Prostate gland (tissue), 2 donors: ENCODE measurements at places on chromosomes 7 and 10. TPM values are rescaled to one million over a fixed set of nuclear protein-coding genes. Genes with fewer than 3 reads are reported as not detected.
A peak's percentile ranks its signal among the peaks of the same experiment; 100 is the strongest.

Gene FAM24B
- 5.7 TPM for total RNA-seq

Gene ITPRID1
- not detected for total RNA-seq

Gene CPXM2
- 27.4 TPM for total RNA-seq

Gene CPA1
- not detected for total RNA-seq

Gene LRRN3
- 41.5 TPM for total RNA-seq

Gene CH25H
- total RNA-seq = 1.6 TPM

Gene COL13A1
- total RNA-seq = 3.0 TPM

Gene TMEM213
- not detected for total RNA-seq

Gene CALCR
- not detected for total RNA-seq

Gene PTPN20
- total RNA-seq = 2.5 TPM

Gene COL28A1
- total RNA-seq = 6.2 TPM

Gene MARCHF5
- 20.8 TPM for total RNA-seq

Gene CPN1
- total RNA-seq = 0.85 TPM

Gene C10orf53
- total RNA-seq = not detected

- DNase-seq = peak; percentile 58
Observed at GRCh38 chr7:44587843-44588711, 6.0 kb upstream of the TMED4 start.

- no peak for DNase-seq
Observed at GRCh38 chr7:106681815-106682495, 21.0 kb upstream of the CCDC71L start.

DNA sequence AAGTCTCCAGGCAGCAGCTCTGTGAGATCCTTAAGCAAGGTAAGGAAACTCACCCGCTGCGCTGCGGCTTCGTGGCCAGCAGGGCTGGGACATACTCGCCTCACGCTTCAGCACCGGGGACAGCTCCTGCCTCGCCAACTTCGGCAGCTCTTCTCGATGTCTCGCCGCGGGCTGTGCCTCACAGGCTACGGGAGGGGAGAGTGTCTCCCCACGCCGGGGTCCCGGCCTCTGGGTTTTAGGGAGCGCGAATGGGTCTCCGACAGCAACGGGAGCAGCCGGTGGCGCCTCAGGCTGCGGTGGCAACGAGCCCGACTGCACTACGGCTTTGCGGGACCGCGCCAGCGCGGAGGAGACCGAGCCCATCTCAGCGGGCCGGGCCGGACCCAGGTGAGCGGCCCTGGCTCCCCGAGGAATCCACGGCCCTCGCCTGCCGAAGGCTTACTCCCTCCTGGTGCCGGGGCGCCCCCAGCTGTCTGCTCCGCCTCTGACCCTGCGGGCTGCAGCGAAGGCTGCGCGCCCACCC, 62.4 kb downstream of the LSM5 start:
- peak; percentile 22 for DNase-seq

DNA sequence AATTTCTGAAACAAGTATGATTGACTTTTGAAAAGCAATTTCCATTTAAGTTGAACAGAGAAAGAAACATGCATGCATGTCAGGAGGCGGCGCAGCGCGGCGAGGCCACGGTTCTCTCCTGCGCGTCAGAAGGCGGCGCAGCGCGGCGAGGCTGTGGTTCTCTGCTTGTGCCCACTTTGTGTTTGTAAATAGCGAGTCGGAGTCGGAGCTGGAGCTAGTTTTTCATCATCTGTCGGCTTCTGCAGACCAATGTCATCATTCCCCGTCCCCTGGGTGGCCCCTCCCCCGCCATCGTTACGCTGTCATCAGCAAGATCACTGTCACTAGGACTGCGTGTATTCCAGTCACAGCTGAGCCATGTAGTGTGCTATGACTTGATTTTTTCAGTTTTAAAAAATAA, 49.2 kb downstream of the INPP5A start:
- no peak for DNase-seq

GRCh38 chr10:84089162-84089561, 50.1 kb upstream of the GHITM start:
- no peak for DNase-seq

GRCh38 chr10:48309711-48310226, 3.3 kb downstream of the MAPK8 start:
- DNase-seq = no peak

GRCh38 chr7:117871778-117872538, 1.3 kb downstream of the CTTNBP2 start:
- DNase-seq = no peak

GRCh38 chr10:70359017-70359550, 23.3 kb downstream of the LRRC20 start:
- no peak for DNase-seq

DNA sequence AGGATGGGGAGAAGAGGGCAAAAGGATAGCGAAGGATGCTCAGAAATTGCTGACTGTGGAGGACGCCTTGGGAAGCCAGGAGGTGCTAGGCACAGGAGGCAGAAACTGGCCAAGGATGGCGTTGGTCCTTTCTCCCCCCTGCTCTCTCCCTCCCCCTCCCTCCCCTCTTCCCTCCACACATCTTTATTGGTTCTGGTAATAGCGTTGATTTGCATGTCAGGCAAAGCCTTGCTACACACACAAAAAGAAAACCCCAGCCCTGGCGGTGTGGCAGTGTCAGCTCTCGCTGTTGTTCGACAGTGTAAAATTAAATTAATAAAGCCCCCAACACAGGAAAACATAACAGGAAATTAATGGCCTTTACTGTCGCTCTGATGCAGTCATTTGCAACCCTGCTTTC, 47.2 kb downstream of the PAX2 start:
- DNase-seq = no peak

GRCh38 chr7:98617960-98618418, 904 bp downstream of the NPTX2 start:
- no peak for DNase-seq

DNA sequence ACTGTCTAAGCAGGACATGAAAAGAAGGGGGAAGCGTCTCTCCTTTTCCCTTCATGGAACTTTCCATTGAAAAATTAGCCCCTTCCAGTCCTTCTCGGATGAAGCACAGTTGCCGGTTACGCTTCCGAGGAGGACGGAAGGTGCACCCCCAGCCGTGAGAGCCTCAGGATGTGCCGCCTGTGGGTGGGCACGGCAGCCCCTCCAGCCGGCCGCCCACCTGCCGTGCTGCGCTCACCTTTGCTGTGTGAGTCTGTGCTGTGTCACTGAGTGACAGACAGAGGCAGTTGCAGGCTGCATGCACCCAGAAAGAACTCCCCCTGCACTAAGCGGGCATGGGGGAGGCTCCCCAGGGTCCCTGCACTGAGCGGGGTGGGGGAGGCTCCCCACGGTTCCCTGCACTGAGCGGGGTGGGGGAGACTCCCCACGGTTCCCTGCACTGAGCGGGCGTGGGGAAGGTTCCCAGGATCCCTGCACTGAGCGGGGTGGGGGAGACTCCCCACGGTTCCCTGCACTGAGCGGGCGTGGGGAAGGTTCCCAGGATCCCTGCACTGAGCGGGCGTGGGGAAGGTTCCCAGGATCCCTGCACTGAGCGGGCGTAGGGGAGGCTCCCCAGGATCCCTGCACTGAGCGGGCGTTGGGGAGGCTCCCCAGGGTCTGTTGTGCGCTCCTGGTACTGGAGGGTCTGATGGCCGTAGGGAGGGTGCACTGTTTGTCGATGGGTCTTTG, 74.2 kb downstream of the DNAJB6 start:
- no peak for DNase-seq

GRCh38 chr7:22572937-22573336, 72.9 kb upstream of the STEAP1B start:
- DNase-seq = no peak

GRCh38 chr10:75426880-75427279, 4.5 kb upstream of the LRMDA start:
- no peak for DNase-seq

DNA sequence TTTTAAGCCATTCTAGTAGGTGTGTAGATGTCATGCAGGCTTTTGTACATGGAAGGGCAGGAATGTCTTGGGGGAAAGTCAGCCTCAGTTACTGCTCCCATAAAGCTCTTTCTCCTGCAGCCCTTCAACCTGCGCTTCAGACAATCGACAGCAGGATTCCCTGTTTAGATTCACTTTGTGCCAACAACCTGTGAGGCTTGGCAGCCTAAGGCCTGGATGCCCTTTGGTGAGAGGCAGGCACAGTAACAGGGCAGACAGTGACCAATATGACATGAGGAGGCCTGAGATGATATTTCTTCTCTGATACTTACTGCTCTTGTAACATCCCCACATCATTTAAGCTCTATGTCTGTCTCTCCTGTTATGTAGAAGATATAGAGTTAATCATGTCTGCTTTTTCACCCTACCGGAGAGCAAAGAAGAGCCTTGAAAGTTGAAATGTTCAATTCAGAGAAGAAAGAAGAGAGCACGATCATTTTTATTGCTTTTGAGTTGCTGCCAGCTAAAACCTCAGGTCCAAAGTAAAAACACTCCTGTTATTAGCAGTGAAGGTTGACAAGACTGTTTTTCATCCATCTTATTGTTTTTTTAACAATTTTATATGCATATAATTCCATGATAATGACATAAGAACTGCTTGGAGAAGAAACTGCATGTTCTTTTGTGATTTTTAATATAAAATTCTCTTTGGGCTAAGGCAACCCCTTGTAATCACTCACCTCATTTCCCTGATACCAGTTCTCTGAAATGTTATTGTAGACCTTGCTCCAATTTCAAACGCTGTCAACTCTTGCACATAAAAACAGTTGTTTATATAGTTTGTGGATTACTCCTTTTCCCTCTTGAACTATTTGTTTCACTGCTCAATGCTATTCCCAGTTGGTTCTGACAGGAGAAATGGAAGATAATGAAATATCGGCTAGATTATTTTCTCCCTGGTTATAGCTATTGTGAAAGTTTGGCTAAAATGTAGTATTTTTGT, 140.9 kb downstream of the GALNT17 start:
- no peak for DNase-seq

- no peak for DNase-seq
Observed at GRCh38 chr7:8360564-8361153, 72.8 kb upstream of the NXPH1 start.

DNA sequence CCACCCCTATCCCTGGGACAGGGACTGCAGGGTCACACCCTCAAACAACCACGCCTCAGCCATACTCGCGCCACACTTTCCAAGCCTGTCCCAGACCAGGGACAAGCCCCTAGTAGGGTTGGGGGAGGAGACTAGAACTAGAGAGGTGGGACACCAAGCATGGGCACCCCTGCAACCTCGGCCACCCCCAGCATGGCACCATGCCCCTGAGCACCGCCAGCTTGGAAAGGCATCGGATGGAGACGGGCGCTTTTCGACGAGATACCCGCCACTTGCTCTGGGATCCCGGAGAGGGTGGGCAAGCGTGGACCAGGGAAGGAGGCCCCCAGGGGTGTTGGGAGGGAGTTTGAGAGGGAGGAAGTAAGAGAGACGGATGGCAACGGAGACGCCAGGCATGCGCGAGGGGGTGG, 13.1 kb upstream of the KMT2E start:
- no peak for DNase-seq

DNA sequence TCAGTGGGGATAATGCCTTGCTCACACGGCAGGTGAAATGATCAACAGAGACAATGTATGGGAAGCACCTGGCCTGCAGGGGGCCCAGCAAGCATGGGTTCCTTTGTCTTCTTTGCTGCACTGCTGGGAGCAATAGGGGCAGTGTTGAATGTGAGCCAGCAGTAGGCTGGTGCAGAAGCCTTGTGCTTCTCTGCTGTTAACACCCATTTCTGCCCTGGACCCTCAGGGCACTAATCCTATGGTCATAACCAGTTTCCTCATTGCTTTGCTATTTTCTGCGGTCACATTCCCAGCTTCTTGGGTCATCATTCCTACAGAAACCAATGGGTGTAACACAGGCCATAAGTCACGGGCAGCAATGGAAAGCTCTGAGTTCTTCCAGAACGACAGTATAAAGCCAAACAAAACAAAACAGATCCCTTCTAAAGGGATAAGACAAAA, 10.9 kb upstream of the LGI1 start:
- no peak for DNase-seq

DNA sequence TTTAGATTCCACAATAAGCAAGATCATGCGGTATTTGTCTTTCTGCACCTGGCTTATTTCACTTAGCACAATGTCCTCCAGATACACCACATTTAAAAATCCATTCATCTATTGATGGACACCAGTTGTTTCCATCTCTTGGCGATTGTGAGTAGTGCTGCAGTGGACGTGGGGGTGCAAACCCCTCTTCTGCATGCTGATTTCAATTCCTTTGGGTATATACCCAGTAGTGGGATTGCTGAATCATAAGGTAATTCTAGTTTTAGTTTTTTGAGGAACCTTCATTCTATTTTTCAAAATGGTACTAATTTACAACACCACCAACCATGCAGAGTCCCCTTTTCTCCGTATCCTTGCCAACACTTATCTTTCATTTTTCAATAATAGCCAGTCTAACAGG, 2.0 kb upstream of the ASB10 start:
- no peak for DNase-seq

GRCh38 chr7:37046531-37047079, 322.3 kb upstream of the AOAH start:
- DNase-seq = no peak

DNA sequence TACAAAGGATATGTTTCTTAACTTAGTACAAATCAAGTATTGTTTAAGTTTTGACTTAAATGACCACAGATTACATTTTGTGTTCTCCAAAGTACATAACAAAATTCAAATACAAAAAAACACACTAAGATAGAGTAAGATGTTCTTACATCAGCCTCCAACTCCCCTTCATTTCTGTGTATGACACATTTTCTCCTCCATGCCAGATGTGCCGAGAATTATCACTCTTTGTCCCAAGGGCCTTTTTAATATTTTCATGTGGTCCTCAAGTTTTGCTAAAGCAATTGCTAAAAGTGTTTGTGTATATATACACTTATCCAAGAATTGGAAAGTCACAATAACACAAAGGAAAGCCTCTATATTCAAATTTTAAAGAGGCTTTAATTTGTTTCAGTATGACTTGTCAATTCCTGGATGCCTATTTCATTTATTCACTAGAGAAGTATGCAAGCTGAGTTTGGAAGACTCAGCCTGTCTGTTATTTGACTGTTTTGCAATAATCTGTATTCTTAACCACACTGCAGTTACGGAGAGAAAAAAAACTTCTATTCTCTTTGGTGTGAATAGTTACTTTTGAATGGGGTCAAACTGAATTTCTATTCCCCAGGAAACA, 586.4 kb upstream of the SEMA3D start:
- no peak for DNase-seq

GRCh38 chr7:13981070-13981469, 8.4 kb downstream of the ETV1 start:
- peak; percentile 75 for DNase-seq

DNA sequence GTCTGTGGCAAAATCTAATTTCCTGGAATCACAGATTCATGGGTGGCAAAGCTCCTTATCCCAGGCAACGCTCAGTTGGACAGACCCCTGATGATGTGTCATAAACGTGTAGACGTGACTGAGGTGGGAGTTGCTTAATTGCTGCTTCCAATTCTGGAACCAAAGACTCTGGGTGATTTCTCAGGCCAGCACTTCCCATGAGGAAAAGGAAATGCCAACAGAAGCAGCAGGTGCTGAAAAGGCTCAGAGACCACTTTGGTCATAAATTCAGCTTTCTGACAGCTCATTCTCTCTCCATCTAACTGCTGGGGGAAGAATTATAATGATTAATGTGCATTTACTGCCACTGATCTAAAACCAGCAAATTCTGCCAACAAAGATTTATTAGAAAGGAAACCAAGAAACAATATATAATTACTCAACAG, 88.7 kb downstream of the OSBPL3 start:
- DNase-seq = no peak
